ENCODE measurements at places on chromosomes 13 and 19.

GRCh38 chr19:12748489-12748888, 3.1 kb upstream of the BEST2 start:
- DNase-seq: no peak

DNA sequence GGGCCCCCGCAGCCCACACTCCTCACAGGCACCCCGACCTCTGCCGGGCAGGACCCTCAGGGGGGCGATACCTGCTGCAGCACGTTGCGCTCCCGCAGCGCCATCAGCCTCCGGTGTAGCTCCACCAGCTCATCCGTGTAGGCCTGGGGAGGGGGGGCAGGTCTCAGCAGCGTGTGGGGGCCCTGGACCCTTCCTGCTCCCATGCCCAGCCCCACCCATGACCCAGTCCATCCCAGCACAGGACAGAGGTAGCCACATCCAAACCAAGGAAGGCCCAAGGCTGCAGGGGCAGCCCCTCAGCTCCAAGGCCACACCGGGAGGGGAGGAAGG, 66.5 kb downstream of the MLLT1 start:
- no peak for DNase-seq

GRCh38 chr13:37615276-37615675, 16.7 kb upstream of the POSTN start:
- DNase-seq: no peak

DNA sequence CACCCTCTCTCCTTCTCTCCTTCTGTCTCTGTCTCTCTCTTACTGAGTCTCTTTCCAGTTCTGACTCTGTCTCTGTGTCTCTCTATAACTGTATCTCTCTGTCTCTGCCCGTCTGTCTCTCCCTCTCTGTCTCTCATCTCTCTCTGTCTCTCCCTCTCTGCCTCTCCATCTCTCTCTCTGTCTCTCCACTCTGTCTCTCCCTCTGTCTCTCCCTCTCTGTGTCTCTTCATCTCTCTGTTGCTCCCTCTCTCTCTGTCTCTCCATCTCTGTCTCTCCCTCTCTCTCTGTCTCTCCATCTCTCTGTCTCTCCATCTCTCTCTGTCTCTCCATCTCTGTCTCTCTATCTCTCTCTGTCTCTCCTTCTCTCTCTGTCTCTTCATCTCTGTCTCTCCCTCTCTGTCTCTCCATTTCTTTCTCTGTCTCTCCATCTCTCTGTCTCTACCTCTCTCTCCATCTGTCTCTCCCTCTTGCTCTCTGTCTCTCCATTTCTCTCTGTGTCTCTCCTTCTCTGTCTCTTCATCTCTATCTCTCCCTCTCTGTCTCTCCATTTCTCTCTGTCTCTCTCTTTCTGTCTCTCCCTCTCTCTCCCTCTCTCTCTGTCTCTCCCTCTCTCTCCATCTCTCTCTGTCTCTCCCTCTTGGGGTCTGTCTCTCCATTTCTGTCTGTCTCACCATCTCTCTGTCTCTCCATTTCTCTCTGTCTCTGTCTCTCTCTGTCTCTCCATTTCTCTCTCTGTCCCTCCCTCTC, 3.3 kb upstream of the MEIS3 start:
- no peak for DNase-seq

DNA sequence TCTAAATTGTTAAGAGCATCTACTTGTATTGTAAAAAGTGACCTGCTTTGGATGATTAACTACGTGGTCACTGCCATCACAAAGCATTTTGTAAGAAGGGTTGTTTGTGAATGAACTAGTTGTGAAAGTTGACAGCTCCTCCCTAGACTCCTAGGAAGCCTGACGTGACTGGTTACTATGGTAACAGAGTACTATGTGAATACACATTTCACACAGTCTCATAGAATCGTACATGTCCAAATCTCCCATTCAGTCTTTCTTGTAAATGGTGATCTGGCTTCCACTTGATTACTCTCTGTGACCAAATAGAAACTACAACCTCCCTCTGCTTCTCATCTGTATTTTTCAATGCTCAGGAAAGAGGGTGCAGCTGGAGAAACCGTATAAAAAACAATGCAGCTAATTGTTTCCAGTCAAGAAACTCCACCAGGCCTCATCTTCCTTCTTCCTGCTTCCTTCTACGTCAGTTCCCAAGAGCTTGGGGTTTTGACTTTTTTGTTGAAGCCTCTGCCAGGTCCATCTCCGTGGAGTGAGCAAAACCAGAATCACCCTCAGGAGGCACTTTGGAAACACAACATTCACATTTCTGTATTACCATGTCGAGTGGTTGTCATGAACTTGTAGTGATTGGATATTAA, 83.4 kb downstream of the GPC6 start:
- peak; percentile 61 for DNase-seq

GRCh38 chr13:20547479-20547908, 19.5 kb upstream of the IFT88 start:
- peak; percentile 28 for DNase-seq

DNA sequence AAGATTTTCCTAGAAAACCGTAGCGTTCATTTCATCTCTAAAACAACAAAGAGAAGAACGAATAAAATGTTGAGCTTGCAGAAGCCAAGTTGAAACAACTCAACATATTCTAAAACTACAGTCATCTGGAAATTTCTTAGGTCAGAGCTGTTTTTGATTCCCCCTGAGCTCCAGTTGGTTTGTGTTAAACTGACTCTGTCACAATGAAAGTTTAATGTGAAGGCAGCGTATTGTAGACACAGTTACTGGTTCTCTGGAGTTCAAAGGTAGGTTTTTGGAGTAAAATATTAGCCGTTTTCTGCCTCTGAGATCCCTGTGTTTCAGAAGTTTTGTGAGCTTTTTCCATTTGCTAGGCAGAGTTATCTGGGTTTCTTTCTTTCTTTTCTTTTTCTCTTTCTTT, 2.2 kb downstream of the ARHGEF7 start:
- no peak for DNase-seq

DNA sequence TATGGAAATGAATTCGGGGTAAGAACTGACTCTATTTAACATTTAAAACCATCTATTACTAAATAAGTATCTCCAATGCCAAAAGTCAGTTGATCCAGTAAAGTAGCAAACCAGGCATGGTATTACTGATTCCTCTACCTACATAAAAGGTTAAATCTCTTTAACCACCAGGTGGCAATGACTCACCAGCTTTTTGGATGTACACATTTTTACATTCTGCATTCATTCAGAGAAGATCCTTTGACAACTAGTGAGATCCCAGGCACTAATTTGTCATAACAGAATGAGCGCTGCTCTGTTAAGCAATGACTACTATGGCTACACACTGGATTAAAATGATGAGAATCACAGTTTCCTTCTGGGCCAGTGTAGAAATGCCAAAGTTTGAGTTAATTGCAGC, 329.8 kb upstream of the GPC6 start:
- peak; percentile 19 for DNase-seq

GRCh38 chr19:4976401-4977298, 7.7 kb downstream of the KDM4B start:
- peak; percentile 66 for DNase-seq

DNA sequence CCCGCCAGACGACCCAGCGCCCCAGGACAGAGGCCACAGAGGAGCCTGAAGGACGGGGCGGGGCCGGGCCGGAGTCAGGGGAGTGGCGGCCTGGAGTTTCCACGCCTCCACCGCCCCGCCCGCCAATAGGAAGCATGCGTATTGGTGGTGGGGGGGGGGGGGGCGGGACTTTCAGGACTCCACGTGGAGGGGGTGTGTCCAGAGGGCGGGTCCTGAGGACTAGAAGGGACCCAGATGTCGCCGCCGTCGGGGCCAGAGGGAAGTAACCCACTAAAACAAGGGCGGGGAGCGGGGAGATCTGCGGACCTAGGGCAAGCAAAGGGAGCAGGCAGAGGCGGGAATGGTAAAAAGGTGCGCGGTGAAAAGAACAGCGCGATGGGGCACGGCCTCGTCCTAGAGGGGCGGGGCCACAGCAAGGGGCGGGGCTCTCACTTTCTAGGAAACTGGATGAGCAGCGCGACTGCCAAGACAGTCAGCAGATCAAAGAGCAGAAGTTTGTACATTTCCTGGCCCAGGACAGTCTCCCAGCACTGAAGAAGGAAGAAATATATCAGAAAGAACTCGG, 2.8 kb upstream of the LENG1 start:
- DNase-seq: no peak

GRCh38 chr13:42750794-42751193, 30.6 kb upstream of the FAM216B start:
- no peak for DNase-seq

DNA sequence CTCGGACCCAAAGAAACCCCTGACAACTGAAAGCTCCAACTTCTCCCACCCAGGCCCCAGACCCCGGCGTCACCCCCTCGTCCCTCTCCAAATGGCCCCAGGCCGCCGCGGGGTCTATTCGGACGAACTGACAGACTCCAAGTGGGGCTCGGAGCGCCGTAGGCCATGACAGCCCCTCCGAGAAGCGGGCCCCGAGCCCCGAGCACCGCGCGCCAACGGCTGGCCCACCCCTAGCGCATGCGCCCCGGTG, 360 bp downstream of the DDX39A start:
- DNase-seq: no peak

GRCh38 chr19:19145684-19146608, 7.7 kb upstream of the TMEM161A start:
- no peak for DNase-seq

DNA sequence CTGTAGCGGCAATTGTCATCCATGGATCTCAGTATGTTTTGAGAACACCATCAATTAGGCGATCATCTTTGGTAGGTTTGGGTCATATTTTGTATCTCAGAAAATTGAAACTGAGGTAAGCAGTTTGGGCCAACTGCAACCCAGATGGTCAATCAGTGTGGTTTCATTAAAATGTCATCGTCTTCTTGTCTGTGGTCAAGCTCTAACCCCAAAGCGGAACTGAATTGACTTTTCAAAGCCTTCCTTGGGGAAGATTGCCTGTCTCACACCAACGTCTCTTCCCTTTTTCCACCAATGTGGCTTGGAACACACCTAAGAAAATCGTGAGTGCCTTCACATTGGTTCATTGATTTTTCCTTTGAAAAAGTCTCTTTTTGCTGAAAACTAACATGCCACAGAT, 56.3 kb upstream of the UBAC2 start:
- no peak for DNase-seq

GRCh38 chr13:45179428-45179827, 21.4 kb downstream of the KCTD4 start:
- peak; percentile 49 for DNase-seq

DNA sequence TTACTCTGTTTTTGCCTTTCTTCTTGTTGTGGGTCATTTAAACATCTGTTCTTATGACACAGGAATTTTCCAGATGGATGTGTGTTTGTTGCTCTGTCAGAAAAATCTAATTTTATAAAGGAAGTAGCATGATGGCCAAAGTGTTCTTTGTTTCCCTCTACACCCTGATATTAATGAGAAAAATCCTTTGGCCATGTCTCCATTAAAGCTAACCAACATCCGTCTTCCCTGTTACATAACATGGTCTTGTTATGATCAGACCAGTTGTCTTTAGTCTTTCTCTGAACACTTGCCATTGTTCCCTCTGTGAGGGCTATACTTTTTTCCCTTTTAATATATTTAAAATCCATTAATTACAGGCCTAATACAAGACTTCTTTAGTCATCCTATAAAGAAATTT, 142.2 kb upstream of the SPRY2 start:
- no peak for DNase-seq

- DNase-seq: peak; percentile 19
These were observed 38.4 kb upstream of the RCBTB2 start for GRCh38 chr13:48571126-48571913.

DNA sequence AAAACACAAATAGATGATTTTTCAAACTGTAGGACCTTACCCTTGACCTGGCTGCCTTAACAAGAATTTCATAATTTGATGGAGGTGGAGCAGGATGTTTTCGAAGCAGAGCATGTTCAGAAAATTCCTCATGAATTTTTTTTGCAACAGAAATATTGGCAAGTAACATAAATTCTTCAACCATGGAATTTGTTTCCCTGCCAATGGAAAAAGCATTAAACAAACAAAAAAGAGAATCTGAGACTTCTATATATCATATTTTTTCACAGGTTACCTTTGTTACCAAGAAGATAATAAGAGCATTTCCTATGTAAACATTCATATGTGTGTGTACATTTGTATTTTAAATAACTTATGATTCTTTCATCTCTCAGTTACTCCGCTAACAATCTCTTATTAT, 18.3 kb downstream of the DIS3 start:
- no peak for DNase-seq

DNA sequence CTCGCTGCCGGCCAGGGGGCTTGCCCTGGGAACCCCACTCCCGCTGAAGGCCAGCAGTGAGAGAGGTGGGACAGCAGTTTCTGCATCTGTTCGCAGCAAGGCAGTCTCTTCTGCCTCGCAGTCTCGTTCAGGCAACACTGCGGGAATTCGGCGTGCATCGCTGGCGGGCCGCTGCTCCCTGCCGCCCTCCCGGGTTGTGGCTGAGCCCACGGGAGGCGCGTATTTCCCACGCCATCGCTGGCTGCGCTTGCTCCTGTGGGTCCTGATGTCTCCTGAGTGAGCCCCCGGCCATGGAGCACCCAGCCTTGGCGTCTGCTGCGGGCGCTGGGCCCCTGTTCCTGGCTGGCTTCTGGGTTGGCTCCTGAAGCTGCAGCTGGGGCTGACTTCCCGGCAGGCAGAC, 227.9 kb downstream of the TEX29 start:
- no peak for DNase-seq

DNA sequence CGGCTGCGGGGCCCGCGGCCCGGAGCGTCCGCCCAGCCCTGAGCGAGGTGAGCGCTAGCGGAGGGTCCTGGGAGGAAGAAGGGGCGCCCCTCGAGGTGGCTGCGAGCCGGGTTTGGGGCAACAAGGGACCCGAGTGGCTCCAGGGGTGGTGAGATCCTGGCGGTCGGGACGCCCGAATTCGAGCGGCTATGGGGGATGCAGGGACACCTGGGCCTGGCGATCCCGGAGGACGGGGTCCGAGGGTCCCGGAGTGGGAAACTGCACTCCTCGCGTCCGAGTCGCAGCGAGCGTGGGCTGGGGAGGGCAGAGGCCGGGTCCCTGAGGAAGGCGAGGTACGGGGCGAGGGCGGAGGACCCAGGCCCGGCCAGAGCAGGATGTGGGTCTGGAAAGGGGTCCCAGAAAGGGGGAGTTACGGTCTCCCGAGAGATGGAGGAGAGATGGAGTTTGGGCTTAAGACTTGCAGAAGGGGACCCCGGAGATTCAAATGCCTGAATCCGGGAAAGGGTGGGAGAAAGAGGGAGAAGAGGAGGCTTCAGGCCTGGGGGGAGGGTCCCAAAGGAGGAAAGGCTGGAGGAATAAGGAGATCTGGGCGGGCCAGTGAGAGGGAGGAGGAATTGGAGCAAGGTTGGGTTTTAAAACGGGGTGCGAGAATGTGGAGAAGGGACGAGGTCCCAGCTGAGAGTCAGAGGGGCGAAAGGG, 542 bp downstream of the CACNG7 start:
- DNase-seq: no peak

- DNase-seq: no peak
These were observed 991.7 kb downstream of the EFNB2 start for GRCh38 chr13:105543742-105544141.

DNA sequence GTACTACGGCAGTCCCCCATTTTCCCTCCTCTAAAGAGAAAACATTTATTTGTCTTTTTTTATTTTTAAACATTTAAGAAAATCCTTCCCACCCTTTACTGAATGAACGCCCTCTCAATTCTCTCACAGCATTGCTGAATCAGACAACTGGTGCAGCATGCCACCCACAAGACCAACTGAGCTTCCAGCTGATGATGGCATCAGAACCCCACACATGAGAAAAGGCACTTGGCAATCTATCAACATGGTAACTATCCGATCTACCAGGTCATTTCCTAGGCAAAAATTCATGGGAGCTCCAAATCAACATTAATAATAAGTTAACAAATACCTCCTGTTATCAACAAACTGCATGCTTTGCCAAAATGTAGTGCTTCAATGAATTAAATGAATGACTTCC, 43.1 kb downstream of the LHFPL6 start:
- DNase-seq: peak; percentile 23

Data from kidney glomerular epithelial cell (primary cell).